GOT3 (cell line): ENCODE measurements at places on chromosomes 11 and 22.

- DNase-seq, result no peak
These were observed 3.2 kb downstream of the TAF1D start for GRCh38 chr11:93737904-93738612.

GRCh38 chr22:32199341-32199740, 5.5 kb downstream of the RFPL2 start:
- no peak for DNase-seq

DNA sequence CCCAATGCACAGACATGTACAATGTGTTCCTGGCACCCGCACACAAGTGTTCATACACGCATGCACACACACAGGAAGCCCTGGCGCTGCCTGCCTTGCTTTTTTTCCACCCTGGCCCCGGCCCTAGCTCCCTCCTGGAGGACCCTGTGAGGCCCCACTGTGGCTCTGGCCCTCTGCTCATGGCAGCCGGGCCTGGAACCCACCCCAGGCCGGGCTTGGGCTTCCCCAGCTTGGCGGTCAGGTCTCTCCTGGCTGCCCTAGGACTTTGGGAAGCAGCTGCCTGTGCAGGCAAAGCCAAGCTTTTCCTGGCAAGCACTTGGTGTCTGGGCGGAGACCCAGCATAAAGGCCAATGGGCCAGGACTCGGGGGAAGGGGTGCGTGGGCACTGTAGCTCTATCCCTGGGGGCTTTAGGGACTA, 30.5 kb downstream of the CD82 start:
- no peak for DNase-seq

DNA sequence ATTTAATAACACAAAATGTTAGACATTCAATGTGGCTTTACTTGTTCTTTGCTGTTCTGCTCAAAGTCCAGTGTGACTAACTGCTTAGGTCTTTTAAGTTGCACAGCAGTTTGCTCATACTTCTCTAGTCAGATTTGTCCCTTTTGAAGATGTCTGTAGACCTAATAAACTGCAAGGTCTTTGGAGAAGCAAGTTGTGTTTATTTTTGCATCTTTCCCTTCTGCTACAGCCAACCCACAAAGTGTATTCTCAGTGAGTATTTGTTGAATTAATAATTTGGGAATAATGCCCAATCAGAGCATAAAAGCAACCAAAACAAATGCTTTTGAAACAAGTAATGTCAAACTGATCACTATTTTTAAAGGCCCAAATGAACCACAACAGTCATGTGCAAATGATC, 312.5 kb downstream of the CADM1 start:
- DNase-seq, result no peak

DNA sequence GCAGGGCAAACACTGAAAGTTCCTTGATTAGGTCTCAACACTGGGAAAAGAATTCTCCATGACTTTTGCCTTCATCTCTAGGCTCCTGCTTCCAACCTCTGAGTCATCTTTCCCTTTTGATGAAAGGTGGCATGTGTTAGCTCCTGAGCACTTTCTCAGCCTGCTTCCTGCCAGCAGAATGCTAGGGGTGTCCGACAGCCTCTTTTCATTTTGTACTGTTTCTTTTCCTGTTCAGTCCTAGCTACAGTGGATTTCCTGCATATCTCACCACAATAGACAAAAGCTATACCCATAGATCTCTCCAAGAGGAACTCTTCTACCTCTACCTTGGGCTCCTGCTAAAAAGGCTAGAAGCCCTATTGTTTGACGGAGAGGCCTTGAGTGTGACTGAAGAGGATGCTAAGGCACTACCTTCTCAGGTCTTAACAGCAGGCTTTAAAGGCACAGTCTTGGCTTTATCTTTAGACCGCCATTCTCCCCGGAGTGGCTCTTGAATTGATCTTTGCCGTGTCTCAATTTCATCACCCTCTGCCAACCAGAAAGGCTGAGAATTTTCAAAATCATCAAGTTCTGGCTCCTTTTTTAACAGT, 145.5 kb downstream of the RBFOX2 start:
- no peak for DNase-seq

DNA sequence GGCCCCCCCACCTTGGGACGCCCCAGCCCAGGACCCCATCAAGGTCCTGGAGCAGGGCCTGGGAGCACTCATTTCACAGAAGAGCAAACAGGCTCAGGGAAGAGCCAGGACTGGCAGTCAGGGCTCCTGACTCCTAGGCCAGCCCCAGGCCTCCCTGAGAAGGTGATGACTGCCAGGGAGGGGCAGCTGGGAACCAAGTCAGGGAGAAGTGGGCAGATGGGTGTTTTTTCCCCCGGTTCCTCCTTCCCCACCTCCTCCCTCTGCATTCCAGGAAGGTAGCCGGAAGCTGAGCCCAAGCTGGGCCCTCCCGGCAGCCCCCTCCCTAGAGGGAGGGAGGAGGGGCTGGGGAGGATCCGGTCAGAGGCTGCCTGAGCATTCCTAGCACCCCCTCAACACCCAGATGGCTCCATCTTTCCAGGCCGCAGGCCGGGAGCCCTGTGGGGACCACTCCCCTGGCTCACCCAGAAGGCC, 19.6 kb downstream of the MYRF start:
- DNase-seq, result no peak

- no peak for DNase-seq
These were observed 94.1 kb upstream of the PRDM11 start for GRCh38 chr11:45052361-45052760.

DNA sequence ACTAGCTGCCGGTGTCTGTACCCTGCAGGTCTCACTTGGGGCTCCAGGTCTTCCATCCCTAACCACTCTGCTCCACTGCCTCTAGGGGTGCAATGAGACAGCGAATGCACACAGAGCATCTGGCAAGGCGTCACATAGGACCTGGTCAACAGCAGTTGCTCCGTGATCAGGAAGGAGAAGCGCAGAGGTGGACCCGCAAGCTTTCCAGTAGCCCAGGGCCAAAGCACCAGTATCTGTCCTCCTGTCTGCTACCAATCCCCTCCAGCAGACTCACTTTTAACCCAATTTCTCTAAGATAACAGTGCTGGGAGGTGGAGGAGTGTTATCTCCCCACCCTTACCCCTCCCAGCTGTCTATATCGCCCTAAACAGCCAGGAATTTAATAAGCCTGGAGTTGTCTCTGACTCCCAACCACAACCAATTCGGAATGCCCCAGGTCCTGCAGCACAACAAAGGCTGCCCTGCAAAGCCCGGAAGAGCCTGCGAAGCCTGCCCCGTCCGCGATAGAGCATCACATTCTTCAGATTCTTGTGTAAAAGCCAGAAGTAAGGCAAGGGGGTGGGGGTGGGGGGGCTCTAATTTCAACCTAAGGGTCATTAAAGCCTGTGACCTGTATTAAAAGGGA, 19.3 kb downstream of the MYH9 start:
- DNase-seq, result no peak

- no peak for DNase-seq
These were observed 39.3 kb downstream of the SGSM1 start for GRCh38 chr22:24845041-24845898.

- no peak for DNase-seq
These were observed 900.3 kb downstream of the OPCML start for GRCh38 chr11:132631989-132632388.

- no peak for DNase-seq
These were observed 5.5 kb downstream of the FAM111B start for GRCh38 chr11:59112494-59112893.

DNA sequence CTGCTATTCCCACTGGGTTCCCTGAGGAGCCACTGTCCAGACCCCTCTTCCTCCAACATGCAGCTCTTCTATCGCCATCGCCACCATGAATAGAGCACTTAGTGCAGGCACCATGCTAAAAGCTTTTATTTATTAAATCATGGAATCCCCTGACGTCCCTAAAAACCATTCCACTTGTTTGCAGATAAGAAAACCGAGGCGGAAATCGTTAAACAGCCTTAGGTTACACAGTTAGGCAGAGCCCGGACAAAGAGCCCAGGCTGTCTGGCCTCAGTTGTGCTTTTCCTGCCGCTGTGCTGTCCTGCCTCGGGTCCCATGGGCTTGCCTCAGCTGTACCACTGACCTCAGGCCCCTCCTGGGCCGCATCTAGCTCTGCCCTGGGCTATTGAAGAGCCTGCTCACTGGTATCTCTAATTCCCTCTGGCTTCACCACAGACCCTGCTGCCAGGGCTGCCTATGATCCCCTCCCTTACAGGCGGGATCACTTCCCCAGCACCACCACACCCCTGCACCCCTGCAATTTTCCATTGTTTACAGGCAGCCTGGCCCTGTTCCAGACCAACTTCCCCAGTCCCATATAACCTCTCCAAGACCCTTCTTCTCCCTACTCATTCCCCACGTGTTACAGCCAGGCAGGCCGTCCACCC, 13.0 kb upstream of the TUB start:
- no peak for DNase-seq

- no peak for DNase-seq
These were observed 11.7 kb downstream of the RASD2 start for GRCh38 chr22:35552196-35552842.

- no peak for DNase-seq
These were observed 17.1 kb upstream of the NXPE4 start for GRCh38 chr11:114612686-114613085.

- DNase-seq, result no peak
These were observed 9.1 kb downstream of the APOL4 start for GRCh38 chr22:36192542-36192941.

DNA sequence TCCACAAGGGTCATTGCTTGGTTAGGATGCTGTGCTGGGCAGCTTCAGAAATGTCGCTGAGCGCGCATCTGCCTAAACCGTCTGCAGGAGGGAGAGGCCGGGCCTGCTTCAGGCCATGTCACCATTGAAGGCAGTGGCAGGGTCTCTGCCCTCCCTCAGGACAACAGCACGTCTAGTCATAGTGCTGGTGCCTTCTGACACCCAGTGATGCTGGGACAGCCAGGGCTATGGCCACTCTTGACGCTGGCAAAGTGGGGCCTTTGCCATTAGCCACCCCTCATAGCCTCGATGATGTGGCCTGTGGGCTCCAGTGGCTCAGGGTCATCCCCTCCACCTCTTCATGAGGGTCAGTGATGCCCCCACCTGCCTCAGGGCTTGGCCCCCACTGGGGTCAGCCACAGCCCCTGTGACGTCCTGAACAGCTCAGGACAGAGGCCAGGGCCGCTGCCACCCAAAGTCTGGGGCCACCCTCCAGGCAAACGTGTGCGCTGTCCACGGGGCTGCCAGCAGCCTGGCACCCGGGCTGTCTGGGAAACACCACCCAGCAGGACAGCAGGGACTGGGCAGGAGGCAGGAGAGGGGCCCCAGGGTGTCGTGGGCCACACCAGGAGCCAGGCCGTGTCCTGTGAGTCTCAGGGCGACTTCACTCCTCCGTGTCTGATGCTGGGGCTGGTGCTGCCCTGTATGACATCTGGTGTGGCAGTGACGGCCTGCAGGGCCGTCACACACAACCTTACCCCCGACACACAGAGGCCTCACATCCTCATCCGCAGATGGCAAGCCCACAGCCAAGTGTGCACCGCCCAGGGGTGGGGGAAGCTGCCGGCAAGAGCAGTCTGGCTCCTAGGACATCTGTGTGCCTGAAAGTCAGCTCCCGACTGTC, 42.5 kb downstream of the CERK start:
- no peak for DNase-seq

GRCh38 chr11:108340973-108341372, 118.1 kb downstream of the ATM start:
- no peak for DNase-seq

- no peak for DNase-seq
These were observed 1080.2 kb downstream of the OPCML start for GRCh38 chr11:132451942-132452601.

GRCh38 chr11:130711193-130711592, 205.1 kb downstream of the SNX19 start:
- no peak for DNase-seq
